ENCODE measurements at places on chromosomes 5 and 9.

DNA sequence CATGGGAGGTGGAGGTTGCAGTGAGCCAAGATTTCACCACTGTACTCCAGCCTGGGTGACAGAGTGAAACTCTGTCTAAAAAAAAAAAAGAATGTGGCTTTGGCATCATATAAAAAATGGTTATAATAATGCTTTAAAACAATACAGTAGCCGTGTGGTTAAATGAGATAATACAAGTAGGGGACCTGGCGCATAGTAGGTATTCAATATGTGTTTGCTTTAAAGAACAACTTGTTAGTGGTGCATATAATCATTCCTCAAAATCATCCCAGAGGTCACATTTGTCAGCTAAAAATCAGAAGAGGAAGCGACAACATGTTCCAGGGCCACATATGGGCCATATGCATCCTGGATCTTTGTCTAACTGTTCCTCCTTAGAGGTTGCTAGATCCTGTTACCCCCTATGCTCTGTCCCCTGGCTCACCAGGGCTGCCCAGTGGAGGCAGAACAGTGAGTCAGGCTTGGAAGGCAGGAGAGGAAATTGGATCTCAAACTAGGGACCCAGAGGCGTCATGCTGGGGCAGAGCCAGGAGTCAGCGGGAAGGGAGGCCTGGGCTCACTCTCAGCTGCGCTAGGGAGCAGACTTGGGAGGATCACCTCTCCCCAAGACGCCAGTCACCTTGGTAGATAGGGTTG lies 27.7 kb downstream of the LHX6 start:
- DNase-seq: no peak

GRCh38 chr9:108549184-108549583 lies 306.6 kb downstream of the ACTL7B start:
- no peak for DNase-seq

GRCh38 chr5:9947225-9947714 lies 302.4 kb downstream of the ATPSCKMT start:
- no peak for DNase-seq

DNA sequence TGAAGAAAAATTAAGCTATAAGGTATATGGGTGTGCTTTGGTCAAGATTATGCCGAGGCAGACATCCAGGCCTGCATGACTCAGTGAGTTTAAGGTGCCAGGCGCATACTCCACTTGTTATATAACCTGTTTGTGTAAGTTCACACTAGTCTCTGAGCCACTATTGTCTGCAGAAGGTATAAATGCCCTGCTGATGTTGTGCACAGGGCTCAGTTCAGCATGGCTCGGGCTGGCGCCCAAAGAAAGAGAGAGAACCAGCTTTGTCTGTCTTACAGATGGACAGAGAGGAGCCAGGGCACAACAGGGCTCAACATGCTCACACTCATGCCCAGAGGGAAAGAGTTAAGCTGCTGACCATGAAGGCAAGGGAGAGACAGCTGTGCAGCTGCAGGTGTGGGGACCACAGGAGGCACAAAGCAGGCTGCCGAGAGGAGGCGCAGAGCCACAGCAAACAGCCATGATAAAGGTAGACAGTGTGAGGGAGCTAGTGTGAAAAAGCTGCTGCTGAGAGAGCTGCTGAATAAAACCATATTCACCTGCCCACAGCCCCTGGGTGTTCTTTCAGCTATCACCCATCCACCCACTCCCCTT lies 1587.6 kb upstream of the C9orf72 start:
- DNase-seq: no peak

DNA sequence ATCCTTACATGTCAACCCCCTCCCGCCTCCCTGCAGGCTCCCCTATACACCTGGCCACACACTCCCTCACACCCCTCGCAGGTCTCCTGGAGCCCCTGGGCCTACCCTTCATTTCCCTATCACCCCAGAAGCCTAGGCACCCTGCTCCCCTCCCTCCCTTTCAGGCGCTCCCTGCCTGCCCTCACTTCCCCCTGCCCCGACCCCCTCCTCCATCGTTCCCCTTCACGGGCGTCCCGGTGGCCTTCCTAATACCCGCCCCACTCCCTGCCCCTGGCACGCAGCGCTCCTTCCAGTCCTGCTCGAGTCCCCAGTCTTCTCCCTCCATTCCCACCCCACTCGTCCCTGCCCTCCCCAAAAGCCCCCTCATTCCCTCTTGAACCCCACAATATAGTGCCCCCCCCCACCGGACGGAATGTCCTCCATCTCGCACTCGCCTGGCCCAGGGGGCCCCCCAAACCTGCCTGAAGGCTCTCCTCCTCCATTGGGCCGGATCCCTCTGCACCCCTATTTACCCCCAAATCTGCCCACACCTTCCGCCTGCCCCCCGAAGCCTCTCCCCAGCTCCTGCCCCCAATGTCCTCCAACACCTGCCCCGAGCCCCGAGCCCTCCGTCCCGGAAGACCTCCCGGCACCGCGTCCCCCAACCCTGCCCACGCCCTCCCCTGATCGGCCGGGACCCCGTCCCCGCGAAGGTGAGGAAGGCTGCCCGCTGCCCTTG lies 746 bp downstream of the STRBP start:
- DNase-seq: no peak

DNA sequence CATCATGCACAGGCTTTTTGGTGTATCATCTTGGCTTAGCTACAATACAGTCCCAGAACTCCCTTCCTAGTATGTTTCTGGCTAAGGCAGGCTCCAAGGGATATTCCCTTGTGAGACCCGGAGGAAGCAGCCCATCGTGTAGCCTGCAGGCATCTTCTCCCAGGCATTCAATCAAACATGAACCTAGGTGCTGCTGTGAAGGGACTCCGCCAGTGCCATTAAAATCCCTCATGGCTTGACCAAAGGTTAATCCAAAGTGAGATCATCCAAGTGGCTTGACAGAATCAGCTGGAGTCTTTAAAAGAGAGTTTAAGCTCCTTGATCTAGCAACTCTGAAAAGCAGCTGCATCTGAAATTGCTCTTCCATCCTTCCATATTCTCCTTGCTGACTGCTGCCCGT lies 333.9 kb downstream of the DIRAS2 start:
- no peak for DNase-seq

DNA sequence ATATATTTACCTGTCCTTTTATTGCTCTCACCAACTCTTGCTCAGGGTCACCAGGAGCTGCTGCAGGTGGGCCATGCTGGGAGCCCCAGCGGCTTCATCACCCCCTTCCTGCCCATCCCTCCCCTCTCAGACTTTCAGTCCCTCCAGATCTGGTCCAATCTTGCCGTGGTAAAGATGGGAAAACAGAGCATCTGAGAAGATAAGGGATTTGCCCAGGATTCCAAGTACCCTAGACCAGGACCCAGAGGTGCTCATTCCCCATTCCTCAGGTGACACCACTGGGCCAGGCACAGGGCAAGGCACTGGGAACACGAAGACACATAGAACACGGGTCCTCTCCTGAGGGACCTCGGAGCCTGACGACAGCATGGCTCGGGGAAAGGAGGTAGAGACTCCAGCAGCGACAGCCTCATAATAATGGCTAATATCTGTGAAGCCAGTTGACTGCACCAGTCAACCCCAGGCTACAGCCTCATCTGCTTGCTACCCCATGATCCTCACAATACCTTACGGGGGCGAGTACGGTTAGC lies 18.0 kb downstream of the TMOD1 start:
- DNase-seq: no peak

GRCh38 chr5:1125030-1125357 lies 13.1 kb upstream of the SLC12A7 start:
- DNase-seq: no peak

- no peak for DNase-seq
These were observed 17.3 kb upstream of the MSX2 start for GRCh38 chr5:174706997-174707572.

Measured in NCI-H2029 (cell line).